Suppressor macrophage treated with lipopolysaccharide for 4 hours (primary cell): ENCODE measurements at places on chromosomes 7 and 10.

GRCh38 chr10:122259075-122259466 is 12.0 kb upstream of the BTBD16 start:
- no peak for DNase-seq

- DNase-seq: no peak
Measured at GRCh38 chr7:158020706-158021095, 566.9 kb downstream of the PTPRN2 start.

DNA sequence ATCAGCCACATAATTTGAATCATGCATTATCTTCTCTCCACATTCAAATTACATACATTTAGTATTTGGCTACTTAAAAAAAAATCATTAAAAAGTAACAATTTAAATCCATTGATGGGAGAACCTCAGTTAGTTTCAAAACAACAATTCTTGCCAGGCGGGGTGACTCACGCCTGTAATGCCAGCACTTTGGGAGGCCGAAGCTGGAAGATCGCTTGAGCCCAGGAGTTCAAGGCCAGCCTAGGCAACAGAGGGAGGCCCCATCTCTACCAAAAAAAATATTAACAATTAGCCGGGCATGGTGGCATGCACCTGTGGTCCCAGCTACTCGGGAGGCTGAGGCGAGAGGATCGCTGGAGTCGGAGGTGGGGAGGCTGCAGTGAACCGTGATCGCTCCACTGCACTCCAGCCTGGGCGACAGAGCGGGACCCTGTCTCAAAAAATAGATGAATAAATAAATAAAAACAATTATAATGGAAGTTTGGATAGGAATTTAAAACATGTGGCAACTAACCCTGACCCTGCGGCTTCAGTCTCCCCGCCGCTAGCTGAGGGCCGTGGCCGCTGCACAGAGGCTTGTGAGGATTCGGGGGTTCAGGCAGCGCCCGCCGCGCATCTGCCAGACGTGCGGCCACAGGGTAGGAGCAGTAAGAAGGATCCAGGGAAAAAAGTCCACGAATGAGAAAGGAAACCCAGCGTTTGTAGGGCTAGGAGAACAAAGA is 1.1 kb upstream of the CSGALNACT2 start:
- peak; percentile 32 for DNase-seq

DNA sequence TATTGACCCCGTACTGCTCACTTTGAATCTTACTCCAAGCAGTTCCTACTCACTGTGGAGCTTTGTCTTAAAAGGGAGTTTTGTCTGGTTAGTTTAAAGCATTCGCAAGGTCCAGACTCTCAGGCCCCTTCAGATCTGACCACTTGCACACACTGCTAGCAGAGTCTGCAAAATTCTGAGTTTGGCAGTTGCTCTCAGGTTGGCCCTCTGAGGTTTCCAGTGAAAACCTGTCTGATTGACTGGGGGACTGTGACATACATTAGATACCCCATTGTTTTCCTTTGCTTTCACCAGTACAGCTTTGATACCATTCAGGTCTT is 149.2 kb downstream of the XPNPEP1 start:
- no peak for DNase-seq
